ENCODE measurements at places on chromosomes 2 and 18.
A peak's percentile ranks its signal among the peaks of the same experiment; 100 is the strongest.

DNA sequence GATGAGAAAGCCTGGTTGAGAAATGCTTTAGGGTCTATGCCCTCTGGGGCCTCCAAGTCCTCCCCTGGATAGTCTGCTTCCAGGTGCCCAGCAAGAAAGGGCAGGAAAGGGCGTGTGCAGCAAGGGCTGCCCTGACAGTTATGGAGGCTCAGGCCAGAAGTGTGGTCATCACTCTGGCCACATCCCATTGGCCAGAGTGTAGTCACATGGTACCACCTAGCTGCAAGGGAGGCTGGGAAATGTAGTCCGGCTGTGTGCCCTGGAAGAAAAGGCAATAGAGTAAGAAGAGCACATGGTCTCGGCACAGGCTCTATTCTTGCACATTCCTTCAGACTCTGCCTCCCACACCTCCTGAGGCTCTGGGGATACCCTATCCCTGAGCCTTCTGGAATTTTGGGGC lies 35.7 kb downstream of the ODC1 start:
- peak; percentile 21 for DNase-seq

DNA sequence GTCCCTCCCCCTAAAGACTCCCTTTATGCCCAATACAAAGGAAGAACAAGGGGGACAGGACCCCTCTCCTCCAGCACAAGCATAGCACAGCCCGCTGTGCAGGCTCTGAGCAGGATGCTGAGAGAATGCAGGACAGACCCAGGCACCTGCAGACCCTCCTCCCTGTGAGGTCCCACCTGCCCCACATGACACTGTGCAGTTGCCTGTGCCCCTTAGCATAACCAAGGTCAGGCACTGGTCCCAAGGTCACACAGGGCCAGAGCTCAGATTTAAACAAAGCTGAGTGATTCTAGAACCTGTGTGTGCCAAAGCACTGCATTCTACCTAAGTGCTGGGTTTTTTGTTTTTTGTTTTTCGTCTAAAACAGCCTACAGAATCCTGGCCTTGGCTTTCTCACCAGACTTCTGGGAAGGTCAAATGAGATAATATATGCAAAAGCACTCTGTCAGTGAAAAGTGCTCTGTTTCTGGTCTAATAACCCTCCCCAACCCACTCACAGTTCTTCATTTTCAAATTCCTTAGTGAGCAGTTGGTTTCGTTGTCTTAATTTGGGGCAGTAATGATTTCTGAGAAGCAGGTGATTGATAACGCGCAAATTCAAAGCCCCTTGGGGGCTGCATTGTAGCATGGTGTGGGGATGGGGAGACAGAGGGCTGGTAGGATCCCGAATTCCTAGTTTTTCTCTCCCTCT lies 125.7 kb downstream of the KCTD1 start:
- DNase-seq: no peak

GRCh38 chr2:148674063-148675020 lies 29.8 kb downstream of the EPC2 start:
- peak; percentile 32 for DNase-seq

DNA sequence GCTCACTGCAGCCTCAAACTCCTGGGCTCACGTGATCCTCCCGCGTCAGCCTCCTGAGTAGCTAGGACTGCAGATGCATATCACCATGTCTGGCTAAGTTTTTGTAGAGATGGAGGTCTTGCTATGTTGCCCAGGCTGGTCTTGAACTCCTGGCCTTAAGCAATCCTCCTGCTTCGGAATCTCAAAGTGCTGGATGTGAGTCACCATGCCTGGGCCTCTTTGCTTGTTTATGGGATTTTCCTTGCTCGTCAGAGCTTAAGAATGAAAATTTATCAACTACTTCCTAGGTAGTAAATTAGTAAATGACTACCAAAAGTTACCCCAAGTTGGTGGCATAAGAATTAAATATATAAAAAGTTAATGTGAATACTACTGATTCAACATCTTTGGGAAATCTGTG lies 51.0 kb downstream of the ACTR3 start:
- no peak for DNase-seq
